ENCODE measurements at places on chromosomes 1 and 21.

DNA sequence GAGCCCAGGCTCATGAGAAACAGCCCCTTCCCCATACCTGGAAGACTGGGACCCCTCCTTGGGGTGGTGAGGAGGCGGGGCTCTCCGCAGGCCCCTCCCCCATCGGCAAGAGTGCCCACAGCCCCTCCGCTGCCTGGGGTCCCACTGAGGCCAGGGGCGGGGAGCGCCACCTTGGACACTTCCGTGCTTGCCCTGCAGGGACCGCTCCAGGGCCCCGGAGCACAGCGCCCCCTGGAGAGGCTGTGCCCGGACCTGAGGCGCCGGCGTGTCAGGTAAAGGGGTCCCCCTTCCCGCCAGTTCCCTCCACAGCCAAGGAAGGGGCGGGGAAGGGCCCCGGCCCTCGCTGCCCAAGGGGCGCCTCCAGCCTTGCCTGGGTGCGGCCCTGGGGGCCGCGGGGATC lies 21.5 kb downstream of the INAVA start:
- DNase-seq, result no peak

DNA sequence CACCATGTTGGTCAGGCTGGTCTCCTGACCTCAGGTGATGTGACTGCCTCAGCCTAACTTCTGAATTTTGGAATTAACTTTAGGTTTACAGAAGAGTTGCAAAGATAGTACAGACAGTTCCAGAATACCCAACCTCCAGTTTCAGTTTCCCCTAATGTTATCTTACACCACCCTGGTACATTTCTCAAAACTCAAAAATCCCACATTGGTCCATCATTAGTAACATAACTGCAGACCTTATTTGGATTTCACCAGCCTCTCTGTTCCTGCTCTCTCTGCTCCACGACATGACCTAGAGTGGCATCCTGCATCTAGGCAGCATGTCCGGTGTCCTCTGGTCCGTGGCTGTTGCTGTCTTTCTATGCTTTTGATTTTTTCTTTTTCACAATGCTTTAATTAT lies 5.0 kb upstream of the ZC3H12A start:
- DNase-seq, result no peak

DNA sequence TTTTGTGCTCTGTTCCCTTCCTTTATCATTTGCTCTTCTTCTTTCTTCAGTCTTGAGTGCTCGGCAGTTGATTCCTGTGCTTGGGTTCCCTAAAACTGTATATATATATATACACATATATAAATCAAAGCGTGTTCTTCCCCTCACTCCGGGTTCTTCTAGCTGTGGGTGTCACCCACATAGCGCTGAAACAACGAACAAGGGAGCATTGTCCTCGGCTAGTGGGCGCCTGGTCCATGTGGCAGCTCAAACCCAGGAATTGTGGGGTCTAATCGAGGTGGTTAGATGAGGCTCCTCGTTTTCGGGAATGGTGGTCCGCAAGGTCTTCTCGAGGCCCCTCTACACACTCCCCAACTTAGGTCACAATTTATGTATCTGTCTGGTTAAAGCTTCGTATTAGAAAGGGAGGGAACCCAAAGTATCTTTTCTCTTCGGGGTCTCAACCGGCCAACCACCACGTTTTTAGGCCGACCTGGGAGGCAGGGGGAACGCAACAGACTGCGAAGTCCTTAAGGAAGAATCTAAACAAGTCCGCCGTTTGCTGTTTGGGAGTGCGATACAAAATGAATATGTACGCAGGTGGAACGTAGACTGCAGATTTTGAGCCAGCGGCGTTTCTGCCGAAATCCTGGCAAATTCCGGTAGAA lies 504 bp upstream of the SDHC start:
- no peak for DNase-seq

- DNase-seq, result no peak
Observed at GRCh38 chr1:97787231-97787630, 133.6 kb downstream of the DPYD start.

- DNase-seq, result peak; percentile 27
Observed at GRCh38 chr1:51575406-51576084, 41.3 kb upstream of the OSBPL9 start.

- no peak for DNase-seq
Observed at GRCh38 chr1:63936276-63936675, 162.5 kb downstream of the ROR1 start.

Measured in NCI-H2171 treated with DMSO at 0.1 percent for 48 hours (cell line).